ENCODE measurements at places on chromosomes 2 and 18.

GRCh38 chr2:157304811-157305722 lies 20.6 kb downstream of the ERMN start:
- no peak for DNase-seq

DNA sequence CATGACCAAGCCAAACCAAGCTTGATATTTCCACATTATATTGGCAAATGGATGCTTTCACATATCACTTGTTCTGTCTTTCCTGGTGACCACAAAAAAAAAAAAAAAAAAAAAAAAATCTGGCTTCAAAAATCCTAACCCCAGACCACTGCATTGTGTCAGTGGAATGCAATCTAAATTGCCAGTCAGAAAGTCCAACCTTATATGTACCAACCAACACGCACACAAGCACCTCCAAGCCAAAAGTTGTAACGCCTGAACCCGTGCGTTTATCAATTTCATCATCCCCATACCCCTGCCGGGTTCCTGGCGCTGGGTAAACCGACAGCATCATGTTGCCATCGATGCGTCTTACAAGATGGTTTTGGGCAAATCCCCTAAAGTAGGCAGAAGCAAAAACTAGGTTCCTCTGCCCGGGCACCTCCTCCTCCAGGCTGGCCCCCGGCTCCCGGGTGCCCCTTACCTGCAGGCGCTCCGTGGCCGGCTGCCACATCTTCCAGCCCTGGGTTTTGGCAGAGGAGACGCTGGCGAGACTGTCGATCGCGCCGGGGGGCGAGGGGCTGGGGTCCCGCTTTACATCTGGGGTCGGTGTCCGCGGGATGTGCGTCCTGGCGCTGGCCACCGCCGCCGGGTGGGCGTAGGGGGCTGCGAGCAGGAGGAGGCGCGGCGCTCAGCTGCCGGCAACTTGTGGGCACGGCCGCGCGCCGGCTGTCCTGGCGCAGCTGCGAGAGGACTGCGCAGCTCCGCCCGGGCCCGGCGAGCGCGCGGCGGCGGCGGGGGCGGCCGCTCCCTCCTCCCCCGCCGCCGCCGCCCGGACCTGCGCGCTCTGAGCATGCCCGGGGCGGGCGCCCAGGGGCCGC lies at the start of gene PID1:
Gene PID1, minus strand, starts transcription at position 737 of the 860 bp plus-strand sequence. Its CDS starts 244 bp downstream, at position 493.
- no peak for DNase-seq

DNA sequence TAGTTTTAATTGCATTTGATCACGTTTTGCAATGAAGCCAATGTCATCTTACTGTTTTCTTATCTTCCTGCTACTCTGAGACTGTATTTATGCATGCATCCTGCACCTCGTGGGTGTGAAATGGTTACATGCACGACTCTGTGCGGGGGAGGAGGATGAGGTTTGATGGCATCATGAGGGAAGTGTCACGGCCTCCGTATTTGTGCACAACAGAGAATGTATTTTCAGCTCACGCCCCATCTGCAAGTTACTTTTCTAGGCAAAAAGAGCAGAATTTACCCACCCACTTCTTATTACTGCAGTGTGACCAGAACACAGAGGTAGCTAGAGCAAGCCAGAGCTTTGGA lies 145.1 kb downstream of the TDRD15 start:
- DNase-seq, result no peak

DNA sequence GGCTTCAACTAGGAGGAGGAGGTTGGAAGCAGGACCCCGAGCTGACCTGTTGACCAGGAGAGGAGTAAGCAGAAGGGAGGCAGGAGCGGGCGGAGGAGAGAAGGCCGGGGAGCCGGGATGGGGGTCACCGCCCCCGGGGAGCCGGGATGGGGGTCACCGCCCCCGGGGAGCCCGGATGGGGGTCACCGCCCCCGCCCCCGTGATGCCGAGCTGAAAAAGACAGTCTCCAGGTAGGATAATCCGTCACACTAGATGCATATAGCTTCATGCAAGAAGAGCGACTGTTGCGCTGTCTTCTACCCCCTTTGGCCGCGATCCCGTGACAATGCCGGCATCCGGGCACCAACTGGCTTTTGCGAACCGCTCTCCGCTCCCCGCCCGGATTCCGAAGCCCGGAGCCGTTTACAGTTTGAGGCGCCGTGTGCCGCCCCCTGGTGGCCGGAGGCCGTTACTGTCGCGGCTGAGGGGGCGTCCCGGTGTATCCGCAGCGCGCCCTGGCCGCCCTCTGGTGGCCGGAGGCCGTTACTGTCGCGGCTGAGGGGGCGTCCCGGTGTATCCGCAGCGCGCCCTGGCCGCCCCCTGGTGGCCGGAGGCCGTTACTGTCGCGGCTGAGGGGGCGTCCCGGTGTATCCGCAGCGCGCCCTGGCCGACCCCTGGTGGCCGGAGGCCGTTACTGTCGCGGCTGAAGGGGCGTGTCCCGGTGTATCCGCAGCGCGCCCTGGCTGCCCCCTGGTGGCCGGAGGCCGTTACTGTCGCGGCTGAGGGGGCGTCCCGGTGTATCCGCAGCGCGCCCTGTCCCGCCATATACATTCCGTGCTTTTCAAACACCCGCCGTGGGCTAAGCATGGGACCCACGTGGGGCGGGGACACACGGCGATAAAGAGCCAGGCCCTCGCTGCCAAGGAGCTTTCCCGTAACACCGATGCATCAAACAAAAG lies 89.6 kb downstream of the ACTR3 start:
- peak; percentile 10 for DNase-seq

DNA sequence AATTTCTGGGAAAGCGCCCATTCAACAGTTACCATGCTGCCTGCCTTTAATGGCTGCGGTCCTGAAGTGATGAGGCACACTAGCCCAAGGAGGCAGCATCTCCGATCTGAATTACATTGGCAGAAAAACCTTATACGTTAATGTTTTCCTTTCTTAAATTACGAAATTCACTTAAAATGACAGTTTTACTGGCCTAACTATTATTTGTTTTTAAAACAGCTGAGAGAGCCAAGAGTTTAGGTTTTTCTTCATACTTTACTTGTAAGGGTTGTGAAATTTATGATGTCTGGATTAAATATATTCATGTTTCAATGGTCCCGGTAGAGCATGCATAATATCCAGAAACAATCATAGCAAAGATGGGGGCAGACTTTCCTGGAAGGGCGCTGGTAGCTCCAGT lies 115.2 kb upstream of the REV1 start:
- no peak for DNase-seq

- no peak for DNase-seq
Measured at GRCh38 chr2:239444626-239445577, 44.1 kb upstream of the HDAC4 start.

Data from CD4-positive, alpha-beta T cell treated with Interleukin-4 for 1 hour (primary cell).